GM10248 (cell line): ENCODE measurements at places on chromosomes 2 and 18.

GRCh38 chr2:178629463-178629862 is 149.2 kb downstream of the PLEKHA3 start:
- no peak for DNase-seq

DNA sequence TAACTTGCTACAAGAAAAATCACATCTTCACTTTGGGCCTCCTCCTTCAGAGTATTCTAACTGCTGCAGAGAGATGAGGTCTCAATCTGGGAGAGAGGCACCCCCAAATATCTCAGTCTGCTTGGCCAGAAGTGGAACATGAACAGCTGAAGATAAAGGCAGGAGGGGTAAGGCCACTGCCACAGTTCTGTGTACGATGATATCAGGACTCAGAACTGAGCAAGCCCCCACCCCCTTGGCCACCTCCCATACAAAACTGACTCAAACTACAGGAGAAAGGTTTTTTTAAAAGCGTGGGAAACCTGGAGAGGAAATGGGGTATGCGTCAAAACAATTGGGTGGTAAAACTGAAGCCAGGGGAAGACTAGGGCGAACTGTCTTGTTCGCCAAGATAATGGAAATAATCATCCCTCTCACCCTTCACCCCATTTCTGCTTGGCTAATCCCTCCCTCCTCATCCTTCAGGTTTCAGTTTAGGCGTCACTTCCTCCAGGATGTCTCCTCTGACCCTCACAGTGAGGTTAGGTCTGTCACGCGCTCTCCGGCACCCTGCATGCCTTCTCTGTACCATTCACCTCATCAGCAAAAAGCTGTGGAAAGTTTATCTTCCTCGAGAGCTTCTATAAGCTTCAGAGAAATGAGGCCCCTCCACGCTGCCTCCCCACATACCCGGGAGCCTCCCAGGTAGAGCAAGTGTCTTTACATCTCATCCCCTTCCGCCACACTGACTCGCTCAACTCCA is 64.4 kb downstream of the SFXN5 start:
- DNase-seq: no peak

- DNase-seq: no peak
Measured at GRCh38 chr18:54848121-54848520, 19.8 kb downstream of the RAB27B start.

- DNase-seq: no peak
Measured at GRCh38 chr2:176129813-176130146, 275 bp downstream of the HOXD8 start.

GRCh38 chr2:237060534-237061312 is 25.0 kb upstream of the COPS8 start:
- DNase-seq: peak; percentile 62

- no peak for DNase-seq
Measured at GRCh38 chr18:46416706-46417638, 240.0 kb downstream of the LOXHD1 start.

- DNase-seq: no peak
Measured at GRCh38 chr2:118084491-118085089, 3.7 kb upstream of the INSIG2 start.

GRCh38 chr2:41990688-41991087 is 57.1 kb upstream of the PKDCC start:
- no peak for DNase-seq

GRCh38 chr2:76870581-76870980 is 651.6 kb downstream of the LRRTM4 start:
- no peak for DNase-seq

GRCh38 chr2:48941908-48942307 is 186.4 kb upstream of the LHCGR start:
- DNase-seq: no peak

GRCh38 chr2:120861191-120861575 is 125.5 kb downstream of the GLI2 start:
- no peak for DNase-seq

- no peak for DNase-seq
Measured at GRCh38 chr2:217062768-217063167, 202.9 kb upstream of the TNP1 start.

DNA sequence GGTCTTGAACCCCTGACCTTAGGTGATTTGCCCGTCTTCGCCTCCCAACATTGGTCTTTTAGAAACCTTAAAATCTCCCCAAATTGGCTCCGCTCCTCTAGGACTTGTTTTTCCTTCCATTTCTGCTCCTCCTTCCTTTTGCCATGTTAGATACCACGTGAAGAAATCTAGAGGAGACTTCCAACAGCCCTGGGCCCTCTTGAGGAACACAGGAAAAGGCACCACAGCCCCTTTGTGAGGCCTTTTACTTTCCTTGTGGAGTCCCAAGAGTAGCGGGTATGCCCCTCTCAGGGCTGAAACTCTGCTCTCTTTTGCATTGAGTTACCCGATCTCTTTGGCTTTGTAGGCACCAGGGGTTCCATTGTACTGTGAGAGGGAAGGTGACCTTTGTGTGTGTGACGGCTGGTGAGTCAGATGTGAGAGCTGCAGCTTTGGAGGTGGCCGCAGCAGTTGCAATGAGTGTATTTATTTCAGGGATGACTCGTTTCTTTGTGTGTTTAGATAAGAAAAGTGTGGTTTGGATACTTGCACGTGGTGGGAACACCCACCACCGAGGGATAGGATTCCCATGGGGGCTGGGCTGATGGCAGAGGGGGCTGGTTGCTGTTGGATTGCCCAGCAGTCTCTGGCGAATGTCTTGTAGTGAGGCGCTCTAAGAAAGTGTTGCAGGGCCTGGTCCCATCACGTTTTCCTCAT is 218.4 kb upstream of the HS6ST1 start:
- DNase-seq: no peak
